NCI-H146 (cell line): ENCODE measurements at places on chromosomes 4 and X.

- no peak for DNase-seq
Observed at GRCh38 chr4:24630937-24631336, 46.6 kb upstream of the DHX15 start.

- DNase-seq, result peak; percentile 3
Observed at GRCh38 chrX:55135171-55135570, 46.4 kb downstream of the PAGE2 start.

DNA sequence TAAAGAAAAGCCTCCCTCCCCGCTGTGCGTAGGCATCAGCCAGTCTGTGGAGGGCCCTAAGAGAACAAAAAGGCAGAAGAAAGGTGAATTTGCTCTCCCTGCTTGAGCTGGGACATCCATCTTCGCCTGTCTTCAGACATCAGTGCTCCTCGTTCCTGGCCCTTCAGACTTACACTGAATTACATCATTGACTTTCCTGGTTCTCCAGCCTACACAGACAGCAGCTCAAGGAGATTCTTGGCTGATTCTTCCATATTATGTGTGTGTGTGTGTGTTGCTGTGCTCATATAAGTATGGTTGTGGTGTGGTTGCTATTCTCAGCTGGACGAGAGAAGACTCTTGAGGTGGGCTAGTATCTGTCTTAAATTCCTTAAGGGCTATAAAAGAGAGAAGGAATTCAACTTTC is 35.5 kb upstream of the CD99L2 start:
- DNase-seq, result no peak

DNA sequence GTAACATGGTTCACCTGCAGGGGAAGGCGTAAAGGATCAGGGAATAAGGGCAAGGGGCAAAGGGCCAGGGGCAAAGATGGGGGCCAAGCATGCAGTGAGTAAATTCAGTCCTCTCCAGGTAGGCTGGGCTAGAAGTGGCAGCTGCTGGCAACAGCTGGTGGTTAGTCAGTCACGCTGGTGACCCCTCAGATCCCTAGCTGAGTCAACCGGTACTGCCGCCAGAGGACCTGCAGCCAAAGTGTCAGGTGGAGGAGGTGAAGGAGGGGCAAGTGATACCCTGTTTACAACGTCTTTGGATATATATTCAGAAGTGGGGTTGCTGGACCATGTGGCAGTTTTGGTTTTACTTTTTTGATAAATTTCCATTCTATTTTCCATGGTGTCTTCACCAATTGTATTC is 24.6 kb upstream of the NAP1L2 start:
- no peak for DNase-seq

DNA sequence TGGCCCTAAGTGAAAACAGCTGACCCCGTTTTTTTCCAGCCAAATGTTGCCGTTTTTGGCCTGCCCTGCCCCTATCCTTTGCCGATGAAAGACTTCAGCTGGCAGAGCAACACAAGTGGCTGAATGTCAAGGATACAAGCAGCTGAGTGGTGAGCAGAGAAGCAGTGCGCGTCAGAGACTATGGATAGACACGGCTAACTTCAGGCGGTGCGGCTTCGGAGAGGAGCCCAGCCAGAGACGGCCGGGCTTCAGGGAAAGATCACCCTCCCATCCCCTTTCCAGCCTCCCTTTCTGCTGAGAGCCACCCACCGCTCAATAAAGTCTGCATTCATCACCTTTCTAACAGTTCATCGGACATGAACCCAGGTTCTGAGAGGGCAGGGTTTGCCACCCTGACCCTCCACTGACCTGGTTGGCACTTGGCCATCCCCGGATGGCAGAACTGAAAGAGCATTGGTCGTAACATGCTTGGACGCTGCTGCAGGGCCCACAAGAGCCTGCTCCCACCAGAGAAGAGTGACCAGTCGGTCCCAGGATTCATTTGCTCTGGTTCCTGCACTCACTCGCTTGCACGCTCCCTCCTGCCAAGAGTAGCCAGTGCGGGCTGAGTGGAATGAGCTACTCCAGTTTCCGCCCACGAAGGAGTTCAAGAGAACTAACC is 125.8 kb downstream of the PPEF1 start:
- no peak for DNase-seq

- no peak for DNase-seq
Observed at GRCh38 chr4:36852856-36853255, 391.7 kb upstream of the NWD2 start.

- DNase-seq, result no peak
Observed at GRCh38 chrX:65667503-65668376, at the start of gene MSN. MSN (plus strand) TSS chrX:65667654; CDS start chrX:65667842, 188 bp downstream.

DNA sequence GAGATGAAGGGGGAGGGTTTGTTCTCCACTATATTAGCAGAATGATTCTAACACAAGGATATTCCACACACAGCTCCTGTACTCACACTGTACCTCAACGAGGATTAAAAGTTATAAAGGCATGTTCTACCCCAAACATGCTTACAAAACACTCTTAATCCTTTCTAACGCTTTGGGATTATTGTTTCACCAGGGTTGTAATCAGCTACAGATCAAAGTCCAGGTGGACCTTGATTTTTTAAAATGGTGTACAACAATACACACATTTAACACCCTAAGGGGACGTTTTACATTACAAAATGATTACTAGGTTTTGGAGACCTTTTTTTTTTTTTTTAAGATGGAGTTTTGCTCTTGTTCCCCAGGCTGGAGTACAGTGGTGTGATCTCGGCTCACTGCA is 50.3 kb upstream of the MAP3K15 start:
- DNase-seq, result no peak

DNA sequence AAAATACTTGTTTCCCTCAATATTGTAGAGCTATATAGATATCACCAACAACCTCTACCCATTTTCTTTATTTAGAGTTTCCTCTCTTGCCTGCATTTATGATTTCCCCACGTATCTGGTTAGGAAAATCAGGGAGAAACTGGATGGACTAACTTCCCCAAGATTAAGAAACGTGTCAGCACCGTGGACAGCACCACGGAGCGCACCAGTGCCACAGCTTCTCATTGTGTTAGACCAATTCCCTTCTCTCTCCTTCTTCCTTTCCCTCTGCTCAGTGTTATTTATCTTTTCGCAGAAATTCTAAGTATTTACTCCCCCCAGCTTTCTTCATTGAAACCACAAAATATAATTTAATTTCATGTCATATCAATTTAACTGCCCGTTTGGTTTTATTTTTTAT is 568.6 kb upstream of the BOD1L1 start:
- DNase-seq, result no peak

DNA sequence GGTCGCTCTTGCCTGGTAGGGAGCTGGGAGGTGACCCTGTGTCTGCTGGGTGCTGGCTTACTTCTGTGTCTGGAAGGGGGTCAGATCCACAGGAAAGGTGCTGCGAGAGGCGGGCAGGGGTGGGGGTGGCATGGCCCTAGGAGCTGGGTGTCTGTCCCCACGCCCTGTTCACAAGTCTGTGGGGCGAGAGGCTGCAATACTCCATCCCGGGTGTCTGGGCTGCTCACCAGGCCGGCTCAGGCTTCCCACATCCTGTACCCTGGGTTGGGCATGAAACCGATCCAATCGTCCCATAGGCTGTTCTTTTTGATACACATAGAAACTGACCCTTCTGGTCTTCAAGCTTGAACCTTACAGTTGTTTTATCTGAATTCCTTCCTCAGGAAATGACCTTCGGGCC is 993 bp upstream of the CTAG2 start:
- no peak for DNase-seq

DNA sequence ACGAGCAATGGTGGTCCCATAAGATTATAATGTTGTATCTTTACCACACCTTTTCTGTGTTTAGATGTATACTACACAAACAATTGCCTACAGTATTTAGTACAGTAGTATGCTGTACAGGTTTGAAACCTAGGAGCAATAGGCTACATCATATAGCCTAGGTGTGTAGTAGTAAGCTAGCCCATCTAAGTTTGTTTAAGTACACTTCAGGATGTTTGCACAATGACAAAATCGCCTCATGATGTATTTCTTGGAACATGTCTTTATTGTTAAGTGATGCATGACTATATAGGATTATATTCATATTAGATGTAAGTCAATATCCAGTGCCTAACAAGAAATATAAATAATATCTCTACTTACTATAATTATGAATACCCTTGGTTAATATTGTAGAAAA is 104.6 kb downstream of the SLC10A6 start:
- no peak for DNase-seq

- no peak for DNase-seq
Observed at GRCh38 chr4:57351731-57352130, 241.5 kb upstream of the IGFBP7 start.

DNA sequence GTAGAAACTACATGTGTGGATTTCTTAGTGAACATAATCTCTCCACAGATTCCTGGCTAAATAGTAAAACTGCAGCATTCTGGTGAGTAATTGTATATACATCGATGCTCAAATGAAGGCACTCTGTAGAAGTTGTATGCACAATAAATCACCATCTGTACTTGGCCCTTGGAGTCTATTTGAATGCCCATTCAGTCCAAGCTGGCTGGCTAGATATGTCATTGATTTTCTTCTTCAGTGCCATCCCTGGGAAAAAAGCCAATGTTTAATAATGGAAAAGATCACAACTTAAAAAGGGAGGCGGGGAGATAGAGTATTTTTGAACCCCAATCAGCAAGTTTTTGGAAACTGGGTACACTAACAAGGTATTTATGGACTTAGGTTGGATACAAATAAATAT is 381.0 kb upstream of the TEX13C start:
- peak; percentile 12 for DNase-seq

- no peak for DNase-seq
Observed at GRCh38 chr4:160019936-160020335, 917.1 kb downstream of the RAPGEF2 start.

GRCh38 chr4:6019316-6020263 is 1.4 kb upstream of the C4orf50 start:
- DNase-seq, result peak; percentile 57

- no peak for DNase-seq
Observed at GRCh38 chrX:16750136-16750535, 30.7 kb downstream of the SYAP1 start.

- no peak for DNase-seq
Observed at GRCh38 chr4:62872856-62873255, 1536.4 kb downstream of the TECRL start.

DNA sequence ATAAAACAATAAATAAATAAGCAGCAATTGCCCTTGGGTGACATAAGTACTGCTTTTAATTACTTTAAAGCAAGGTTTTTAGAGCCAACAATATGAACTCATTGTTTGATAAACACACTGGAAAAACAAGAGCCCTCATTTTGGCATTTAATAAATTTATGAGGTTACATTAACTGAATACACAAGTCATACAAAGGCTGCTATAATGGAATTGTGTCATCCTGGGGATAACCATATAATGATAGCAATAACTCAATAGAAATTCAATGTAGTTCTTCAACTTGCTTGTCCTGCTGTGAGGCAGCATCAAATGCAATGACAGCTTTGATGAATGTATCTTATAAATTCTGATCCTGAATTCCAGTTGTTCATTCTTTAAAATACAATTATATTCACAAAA is 1512.5 kb downstream of the STIM2 start:
- DNase-seq, result no peak

DNA sequence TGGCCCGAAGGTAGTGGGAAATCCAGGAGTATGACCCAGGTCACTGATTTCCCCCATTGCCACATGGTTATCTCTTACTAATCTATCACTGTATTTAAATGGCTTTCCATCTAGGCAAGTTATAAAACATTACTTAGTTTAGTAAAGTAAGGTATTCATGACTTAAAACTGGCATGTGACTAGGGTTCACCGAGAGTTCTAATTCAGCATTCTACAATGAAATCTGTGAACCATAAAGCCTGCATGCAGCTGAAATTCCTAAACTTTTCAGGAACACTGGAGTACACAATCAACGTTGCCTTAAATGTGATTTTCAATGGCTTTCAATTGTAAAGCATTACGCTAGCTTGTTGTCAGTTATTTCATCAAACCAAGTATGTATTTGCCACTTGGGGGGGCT is 22.7 kb upstream of the PRPS2 start:
- no peak for DNase-seq

GRCh38 chr4:48032721-48033120 is 16.1 kb downstream of the NIPAL1 start:
- no peak for DNase-seq

GRCh38 chr4:183352546-183352945 is 30.3 kb upstream of the CLDN24 start:
- no peak for DNase-seq

- no peak for DNase-seq
Observed at GRCh38 chrX:27439771-27440170, 23.4 kb downstream of the PPP4R3C start.

GRCh38 chrX:13533726-13534125 is 35.7 kb upstream of the EGFL6 start:
- no peak for DNase-seq

DNA sequence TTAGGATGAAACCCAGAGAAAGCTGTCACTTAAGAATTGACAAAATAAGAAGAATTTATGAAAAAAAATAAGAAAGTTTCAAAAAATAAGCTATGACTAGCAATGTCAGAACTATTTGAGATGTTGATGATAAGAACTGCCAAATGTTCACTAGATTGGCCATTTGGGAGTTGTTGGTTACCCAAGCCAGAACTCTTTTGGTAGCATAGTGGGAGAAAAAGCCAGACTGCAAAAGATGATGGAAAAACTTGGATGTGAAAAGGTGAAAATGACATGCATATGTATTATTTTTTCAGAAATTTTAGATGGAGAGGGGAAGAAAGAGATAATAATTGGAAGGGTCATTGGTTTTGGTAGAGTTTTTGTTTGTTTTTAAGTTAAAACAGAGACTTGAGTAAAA is 397.2 kb upstream of the ATOH1 start:
- no peak for DNase-seq

- no peak for DNase-seq
Observed at GRCh38 chr4:158500054-158500453, 21.6 kb upstream of the RXFP1 start.

- no peak for DNase-seq
Observed at GRCh38 chr4:44186850-44187246, 261.8 kb downstream of the KCTD8 start.

GRCh38 chr4:137378393-137378792 is 153.9 kb downstream of the PCDH18 start:
- no peak for DNase-seq

DNA sequence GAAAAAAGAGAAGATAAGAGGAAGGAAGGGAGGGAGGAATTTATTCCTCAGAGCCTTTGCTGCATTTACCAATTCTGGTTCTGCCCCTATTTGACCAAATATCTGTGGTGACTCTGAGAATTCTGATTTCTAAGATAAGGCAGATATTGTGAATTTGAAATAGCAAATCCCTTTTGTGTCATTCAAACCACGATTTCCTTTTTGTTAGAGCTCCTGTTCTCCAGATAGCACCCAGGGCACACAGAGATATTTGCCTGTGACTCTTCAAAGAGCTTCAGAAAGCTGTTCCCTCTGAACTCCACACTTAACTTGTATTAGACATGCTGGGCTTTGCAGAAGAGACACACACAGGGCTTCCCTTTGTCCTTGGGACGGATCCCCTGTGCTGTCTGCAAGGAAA is 272.2 kb downstream of the DHRSX start:
- no peak for DNase-seq

DNA sequence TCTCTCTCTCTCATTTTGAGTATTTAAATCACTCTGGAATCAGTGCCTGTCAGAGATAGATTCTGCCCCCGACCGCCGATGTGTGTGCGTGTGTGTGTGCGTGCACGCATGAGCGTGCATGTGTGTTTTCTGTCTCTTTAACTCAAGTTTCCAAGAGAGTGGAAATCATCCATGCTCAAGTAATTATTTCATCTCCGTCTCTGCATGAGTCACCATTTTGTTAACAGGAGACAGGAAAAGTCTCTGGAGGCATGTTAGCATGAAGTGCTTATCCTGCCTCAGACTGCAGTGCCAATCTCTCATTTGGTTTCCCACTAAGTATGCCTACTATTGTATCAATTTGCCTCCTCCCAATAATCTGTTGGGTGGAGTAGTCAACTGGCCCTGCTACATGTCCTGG is 182.9 kb upstream of the NHS start:
- no peak for DNase-seq
